ENCODE measurements at places on chromosomes 3 and 15.

DNA sequence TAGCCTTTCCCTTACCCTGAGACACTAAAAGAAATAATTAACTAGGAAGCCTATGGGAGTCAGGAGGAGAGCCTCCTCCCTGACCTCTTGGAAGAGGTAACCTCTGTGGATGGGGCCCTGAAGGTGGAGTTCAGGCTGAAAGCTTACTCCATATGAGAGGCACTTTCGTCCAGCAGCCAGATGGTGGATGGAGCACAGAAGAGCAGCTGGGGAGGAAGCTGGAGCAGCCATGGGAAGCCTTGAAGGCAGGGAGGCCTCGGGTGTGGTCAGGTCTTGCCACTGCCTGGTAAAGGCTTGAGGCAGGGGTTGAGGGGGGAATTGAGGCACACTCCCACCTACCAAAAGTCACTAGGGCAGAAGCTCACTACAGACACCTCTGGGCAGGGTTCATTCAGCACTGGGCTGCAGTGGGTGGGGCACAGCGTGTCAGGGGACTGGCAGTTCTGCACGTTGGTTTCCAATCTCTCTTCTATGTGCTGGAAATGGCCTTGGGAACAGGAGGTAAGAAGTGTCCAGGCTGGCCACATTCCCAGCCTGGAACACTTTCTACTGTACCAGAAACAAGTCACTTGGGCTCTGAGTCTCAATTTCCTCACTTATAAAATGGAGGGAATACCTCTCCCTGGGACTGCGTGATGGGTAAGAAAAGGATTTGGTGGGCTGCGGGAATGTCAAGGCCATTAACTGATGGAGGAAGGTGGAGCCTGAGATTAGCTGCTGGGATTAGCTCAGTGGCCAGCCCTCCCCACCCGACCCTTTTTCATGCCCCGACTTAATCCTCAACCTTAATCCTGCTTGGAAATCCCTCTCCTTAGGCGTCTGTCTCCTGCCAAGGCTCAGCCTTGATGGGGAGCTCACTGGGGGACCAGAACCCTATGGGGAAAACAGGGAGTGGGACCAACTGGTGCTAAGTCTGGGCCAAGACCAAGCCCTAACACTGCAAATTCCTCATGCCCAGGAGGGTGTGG lies 5.4 kb downstream of the PCBP4 start:
- DNase-seq, result no peak

GRCh38 chr3:111112913-111113312 lies 41.3 kb downstream of the NECTIN3 start:
- DNase-seq, result no peak

- no peak for DNase-seq
Measured at GRCh38 chr3:12316253-12316652, 27.4 kb downstream of the PPARG start.

- DNase-seq, result no peak
Measured at GRCh38 chr3:122358703-122359032, 24.4 kb downstream of the MIX23 start.

DNA sequence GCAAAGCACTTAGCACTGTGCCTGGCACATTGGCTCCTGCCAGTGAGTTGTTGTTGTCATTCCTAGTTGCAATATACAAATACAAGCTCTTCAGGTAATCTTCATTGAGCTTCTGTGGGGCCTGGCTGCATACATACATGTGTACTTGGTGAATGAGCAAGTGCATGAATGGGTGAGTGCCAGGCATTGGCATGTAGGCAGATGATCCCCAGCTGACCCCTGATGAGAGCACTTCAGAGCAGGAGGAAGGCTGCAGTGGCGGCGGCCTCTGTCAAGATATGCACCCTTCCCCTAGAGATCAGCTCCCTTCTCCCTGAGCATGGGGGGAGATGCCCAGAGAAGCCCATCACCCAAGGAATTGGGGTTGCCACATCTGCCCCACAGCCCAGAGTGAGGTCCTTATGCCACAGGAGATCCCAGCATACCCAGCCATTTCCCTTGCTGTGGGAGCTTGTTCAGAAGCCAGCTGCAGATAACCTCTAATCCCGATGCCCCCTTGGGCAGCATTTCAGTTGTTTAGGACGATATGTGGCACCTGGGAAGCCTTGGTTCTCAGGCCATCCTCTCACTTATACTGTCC lies 8.8 kb downstream of the CACNA2D3 start:
- no peak for DNase-seq

GRCh38 chr3:115720983-115721382 lies 97.7 kb downstream of the GAP43 start:
- DNase-seq, result no peak

GRCh38 chr3:30691249-30691880 lies 85.0 kb downstream of the TGFBR2 start:
- no peak for DNase-seq

GRCh38 chr3:25043177-25043576 lies 384.9 kb upstream of the RARB start:
- DNase-seq, result no peak

DNA sequence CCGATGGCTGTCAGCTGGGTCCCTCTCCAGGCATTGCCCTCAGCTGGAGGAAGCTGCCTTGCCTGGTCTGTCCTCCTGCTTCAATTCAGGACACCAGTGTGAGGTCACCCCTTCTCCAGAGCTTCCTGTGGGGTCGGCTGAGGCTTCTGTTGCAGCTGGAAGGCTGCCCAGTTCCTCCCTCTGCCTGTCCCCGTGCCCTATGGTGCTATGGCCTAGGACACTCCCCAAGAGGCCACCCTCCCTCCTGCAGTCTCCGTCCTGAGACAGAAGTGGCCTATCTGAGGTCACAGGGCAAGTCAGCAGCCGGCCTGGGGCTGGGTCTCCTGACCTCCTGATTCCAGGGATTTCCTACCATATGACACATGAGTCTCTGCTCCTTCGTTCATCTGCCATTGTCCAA lies 57.9 kb downstream of the RASGRF1 start:
- DNase-seq, result no peak

DNA sequence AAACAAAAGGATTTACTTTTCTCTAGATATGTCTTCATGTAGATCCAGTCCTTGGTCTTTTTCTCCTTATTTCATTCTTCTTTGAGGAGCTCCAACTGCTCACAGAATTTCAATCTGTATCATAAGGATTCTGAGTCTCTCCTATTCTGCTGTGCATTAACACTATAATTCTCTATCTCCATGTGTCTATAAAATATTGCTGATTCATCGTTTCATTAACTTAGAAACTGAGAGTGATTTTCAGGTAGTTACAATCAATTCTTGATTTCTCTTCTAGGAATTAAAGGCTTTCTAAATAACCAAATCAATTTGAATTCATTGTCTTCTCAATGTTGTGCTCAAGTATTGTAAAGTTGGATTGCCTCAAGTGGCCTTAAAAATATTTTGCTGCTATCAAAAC lies 651.5 kb upstream of the CADM2 start:
- DNase-seq, result no peak

DNA sequence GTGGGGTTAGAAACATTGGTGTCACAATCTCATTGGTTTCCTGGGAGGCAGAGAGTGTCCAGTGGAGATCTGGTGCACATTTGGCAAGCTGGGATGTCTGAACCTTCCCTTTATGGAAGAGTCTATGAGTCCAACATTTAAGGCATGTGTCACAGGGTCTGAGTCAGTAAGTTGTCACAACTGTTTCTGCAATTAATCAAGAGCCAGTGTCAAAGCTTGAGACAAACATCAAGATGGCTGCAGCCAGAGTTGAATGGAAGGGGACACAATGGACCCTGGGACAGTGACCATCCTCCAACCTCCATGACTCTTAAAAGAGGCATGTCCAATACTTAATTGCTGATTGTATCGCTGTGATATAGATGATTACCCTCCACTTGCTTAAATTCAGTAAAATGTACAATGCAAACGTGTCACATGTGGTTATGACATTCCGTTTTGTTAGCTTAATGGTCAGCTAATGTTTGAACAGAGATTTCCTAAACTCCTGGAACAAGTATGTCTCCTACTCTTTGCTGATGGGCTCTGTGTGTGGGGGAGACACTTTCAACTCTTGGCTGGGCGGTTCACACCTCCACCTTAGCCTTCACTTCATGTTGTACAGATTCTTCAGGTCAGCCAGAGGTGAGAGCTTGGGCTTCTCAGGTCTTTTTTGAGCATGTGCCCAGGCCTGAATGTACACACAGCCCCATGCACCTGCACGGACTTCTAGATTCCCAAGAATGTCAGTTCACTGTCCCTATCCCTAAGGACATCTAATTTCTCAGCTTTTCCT lies 79.9 kb upstream of the PRR23E start:
- DNase-seq, result no peak

GRCh38 chr3:167361306-167361705 lies 18.8 kb downstream of the ZBBX start:
- no peak for DNase-seq

DNA sequence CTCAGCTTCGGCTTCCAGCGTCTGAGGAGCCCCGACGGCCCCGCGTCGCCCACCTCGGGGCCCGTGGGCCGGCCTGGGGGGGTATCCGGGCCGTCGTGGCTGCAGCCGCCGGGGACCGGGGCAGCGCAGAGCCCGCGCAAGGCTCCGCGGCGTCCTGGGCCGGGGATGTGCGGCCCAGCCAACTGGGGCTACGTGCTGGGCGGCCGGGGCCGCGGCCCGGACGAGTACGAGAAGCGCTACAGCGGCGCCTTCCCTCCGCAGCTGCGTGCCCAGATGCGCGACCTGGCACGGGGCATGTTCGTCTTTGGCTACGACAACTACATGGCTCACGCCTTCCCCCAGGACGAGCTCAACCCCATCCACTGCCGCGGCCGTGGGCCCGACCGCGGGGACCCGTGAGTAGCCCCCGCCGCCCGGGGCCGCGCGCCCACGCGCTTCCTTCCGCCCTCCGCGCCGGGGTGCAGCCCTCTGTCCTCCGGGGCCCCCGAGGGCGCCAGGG lies 462 bp downstream of the EDEM1 start:
- DNase-seq, result peak; percentile 61

- DNase-seq, result no peak
Measured at GRCh38 chr15:56640549-56640948, 92.8 kb downstream of the ZNF280D start.

GRCh38 chr3:41863024-41863423 lies 98.9 kb downstream of the ULK4 start:
- DNase-seq, result peak; percentile 24

- no peak for DNase-seq
Measured at GRCh38 chr3:22360970-22361369, 610.0 kb upstream of the ZNF385D start.

- no peak for DNase-seq
Measured at GRCh38 chr15:89826671-89827655, 12.3 kb upstream of the ANPEP start.

DNA sequence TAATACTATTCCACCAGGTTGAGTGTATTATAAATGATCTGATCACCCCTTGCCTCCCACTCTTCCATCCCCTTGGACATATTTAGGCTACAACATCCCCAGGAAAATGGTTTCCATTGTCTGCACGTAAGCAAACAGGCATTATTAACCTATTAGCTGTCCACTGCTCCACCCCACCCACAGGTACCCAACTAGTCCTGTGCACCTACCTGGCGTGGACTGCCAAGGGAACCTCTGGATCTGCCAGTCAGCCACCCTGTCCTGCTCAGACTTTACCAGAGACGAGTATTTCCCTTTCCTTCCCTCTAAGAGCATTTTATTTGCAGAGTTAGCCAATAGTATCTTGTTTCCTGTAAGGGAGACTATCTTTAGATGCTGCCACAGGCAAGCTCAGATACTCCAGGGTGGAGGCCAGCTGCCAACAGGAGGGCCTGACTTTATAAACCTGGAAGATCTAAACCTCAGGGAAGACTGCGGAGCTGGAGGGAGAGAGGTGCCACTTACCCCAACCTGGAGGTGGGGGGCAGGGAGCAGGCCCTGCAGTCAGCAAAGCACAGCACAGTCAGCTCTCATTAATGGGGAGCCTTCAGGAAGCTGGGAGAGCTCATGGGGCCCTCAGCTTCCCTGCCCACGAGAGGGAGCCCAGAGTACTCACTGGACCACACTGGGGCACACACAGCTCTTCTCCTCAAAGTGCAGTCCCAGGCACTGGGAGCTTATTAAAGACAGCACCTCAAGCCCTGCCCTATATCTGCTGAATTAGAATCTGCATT lies at the start of gene CX3CR1:
TSS of gene CX3CR1 (minus strand) at position 292 of the 773 bp plus-strand sequence. CDS start 13,527 bp downstream, outside the sequence.
- DNase-seq, result no peak

DNA sequence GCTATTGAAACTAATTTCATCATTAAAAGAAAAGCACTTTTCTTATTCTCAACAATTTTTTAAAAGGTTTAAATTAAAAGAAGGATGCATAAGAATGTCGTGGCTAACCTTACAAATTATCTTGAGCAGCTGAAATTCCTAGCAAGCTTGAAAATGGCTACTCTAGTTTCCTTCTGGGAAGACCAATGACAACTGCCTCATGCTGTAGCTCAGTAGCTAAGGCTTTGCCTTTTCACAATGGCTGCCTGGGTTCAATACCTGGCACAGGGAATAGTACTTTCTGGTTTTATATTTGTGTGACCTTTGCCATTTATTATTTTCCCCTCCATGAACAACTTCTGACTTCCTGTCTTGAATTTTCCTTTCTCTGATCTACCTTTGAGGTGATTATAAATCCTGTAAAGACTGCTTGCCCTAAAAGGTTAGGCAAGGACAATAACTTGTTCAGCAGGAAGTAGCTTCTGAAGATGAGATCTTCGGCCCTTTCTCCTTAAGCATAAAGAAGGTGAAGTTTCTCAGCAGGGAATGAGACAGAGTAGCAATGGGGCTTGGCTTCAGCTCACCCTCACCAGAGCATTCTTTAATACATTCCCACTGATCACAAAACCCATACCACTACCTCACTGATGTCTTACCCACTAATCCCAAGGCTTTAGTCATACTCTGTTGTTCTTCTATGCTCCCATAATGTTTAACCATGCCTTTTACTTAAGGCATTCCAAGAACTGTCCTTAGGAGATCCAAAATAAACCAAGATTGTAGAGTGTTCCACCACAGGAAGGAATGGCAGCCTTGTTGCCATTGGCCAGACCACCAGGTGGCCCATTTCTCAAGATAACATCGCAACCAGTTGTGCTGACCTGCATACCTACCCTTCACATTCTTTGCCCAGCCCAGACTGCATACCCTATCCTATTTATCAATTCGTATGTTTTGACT lies 276.8 kb downstream of the ULK4 start:
- DNase-seq, result no peak

DNA sequence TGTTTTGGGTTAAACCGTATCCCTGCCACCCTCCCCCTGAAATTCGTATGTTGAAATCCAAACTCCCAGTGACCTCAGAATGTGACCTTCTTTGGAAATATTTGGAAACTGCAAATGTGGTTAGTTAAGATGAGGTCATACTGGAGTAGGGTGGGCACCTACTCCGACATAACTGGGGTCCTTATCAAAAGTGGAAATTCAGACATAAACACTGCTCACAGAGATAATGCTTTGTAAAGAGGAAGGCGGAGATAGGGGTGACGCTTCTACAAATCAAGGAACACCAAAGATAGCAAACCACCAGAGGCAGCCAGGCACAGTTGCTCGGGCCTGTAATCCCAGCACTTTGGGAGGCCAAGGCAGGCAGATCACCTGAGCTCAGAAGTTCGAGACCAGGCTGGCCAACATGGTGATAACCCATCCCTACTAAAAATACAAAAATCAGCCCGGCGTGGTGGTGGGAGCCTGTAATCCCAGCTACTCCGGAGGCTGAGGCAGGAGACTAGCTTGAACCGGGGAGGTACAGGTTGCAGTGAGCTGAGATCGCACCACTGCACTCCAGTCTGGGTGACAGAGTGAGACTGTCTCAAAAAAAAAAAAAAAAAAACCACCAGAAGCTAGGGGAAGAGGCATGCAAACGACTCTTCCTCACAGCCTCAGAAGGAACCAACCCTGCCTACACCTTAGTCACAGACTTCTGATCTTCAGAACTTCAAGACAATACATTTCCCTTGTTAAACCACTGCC lies 51.1 kb upstream of the CHD2 start:
- DNase-seq, result peak; percentile 87
